Heart left ventricle (tissue), 16 donors: ENCODE measurements at places on chromosomes 11 and 22. TPM values are rescaled to one million over a fixed set of nuclear protein-coding genes. Genes with fewer than 3 reads are reported as not detected.

The RTN4R gene
- total RNA-seq: 2.4 TPM

The TRPM5 gene
- total RNA-seq: not detected

The SEC14L6 gene
- total RNA-seq: not detected

The OR6A2 gene
- not detected for total RNA-seq

The KCNA4 gene
- total RNA-seq: 7.1 TPM

The OR5D13 gene
- not detected for total RNA-seq

The MS4A6E gene
- not detected for total RNA-seq

The SCN3B gene
- 3.8 TPM for total RNA-seq

GRCh38 chr11:128835741-128836430 is 31.2 kb downstream of the KCNJ1 start:
- H3K27ac ChIP-seq: peak overlapping the region; percentile 56
- no peak overlapping the region for H3K4me3 ChIP-seq
- no peaks in the 10 kb centered on the region for H3K36me3 ChIP-seq
- no peaks in the 10 kb centered on the region for H3K27me3 ChIP-seq
- peaks cover 19% of the 10 kb centered on the region for H3K4me1 ChIP-seq

DNA sequence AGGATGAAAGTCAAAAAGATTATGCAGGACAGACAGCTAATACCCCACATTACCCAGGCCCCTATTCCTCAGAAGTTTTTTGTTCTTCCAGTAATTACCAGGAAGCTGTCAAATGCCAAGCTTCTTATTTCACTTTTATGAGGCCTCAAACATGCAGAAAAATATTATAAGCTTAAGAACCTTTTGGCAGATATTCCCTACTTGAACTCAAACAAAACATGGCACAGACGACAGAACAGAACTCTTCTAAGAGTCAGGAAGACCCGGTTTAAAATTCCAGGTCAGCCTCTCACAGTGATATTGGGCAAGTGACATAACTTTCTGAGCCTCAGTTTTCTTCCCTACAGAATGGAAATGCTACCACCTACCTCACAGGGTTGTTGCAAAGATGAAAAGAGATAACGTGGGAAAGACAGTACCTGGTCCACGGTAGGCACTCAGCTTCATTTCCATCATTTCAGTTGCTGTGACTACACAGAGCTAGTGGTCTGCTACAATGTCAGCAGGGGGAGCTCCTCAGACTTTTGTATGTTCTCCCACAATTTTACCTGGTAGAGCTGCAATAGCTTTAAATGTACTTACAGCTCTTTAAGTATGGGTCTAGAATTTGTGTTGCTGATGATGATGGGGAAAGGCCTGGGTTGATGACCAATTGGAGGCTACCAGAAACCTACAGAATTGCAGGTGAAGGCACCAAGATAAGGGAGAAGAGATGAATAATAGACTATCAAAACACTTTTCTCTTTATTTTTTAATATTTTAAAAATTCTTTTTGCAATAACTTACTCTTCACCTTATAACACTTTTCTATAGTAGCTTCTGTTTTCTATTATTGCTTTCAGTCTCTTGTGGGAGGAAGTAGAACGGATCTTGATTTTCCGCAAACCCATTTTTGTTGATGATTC is 98.3 kb upstream of the CHRM4 start:
- H3K4me3 ChIP-seq: no peak overlapping the region
- H3K4me1 ChIP-seq: peaks cover 16% of the 10 kb centered on the region
- H3K27me3 ChIP-seq: no peaks in the 10 kb centered on the region
- no peak overlapping the region for H3K27ac ChIP-seq

DNA sequence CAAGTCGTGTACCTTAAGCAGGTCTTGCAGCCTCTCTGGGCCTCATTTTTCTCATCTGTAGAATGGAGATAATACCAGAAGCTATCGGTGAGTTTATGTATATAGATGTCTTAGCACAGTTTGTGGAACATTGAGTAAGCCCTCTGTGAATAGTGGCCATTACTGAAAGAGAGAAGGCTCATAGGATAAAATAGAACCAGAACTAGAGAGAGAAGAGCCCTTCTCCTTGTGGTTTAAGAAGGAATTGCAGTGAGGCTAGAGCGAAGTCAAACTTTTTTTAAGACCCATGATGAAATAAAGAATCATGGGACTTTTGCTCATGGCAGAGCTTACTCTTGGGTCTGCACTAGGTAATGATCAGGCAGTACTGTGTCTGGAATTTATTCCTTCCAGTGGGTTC is 137.1 kb downstream of the TRIM44 start:
- no peaks in the 10 kb centered on the region for H3K4me1 ChIP-seq
- no peak overlapping the region for H3K4me3 ChIP-seq
- no peaks in the 10 kb centered on the region for H3K27me3 ChIP-seq
- H3K36me3 ChIP-seq: no peaks in the 10 kb centered on the region

GRCh38 chr22:31749636-31750364 is at the start of gene PRR14L:
TSS of gene PRR14L (minus strand) at chr22:31750132. CDS start at chr22:31738860, 11,272 bp downstream.
- H3K4me1 ChIP-seq: peaks cover 47% of the 10 kb centered on the region
- DNase-seq: peak; percentile 99
- H3K27ac ChIP-seq: peak within 1 kb of the TSS; percentile 85
- no peaks in the 10 kb centered on the region for H3K36me3 ChIP-seq
- H3K4me3 ChIP-seq: peak within 1 kb of the TSS; percentile 91

- no peak overlapping the region for H3K4me3 ChIP-seq
- H3K36me3 ChIP-seq: no peaks in the 10 kb centered on the region
- DNase-seq: no peak
- H3K27me3 ChIP-seq: peaks cover 44% of the 10 kb centered on the region
Measured at GRCh38 chr11:1122664-1123002, 35.1 kb upstream of the MUC5AC start.

- H3K4me1 ChIP-seq: no peaks in the 10 kb centered on the region
- H3K4me3 ChIP-seq: peak overlapping the region; percentile 63
- DNase-seq: peak; percentile 97
- H3K27me3 ChIP-seq: no peaks in the 10 kb centered on the region
- no peaks in the 10 kb centered on the region for H3K36me3 ChIP-seq
Measured at GRCh38 chr11:73982990-73983740, 522 bp upstream of the UCP2 start.

GRCh38 chr11:2265396-2265795 is 5.0 kb downstream of the ASCL2 start:
- no peak for DNase-seq
- no peak overlapping the region for H3K4me3 ChIP-seq
- no peaks in the 10 kb centered on the region for H3K36me3 ChIP-seq
- H3K27me3 ChIP-seq: peaks cover 50% of the 10 kb centered on the region

GRCh38 chr11:1856306-1857005 is 3.6 kb downstream of the LSP1 start:
- H3K4me3 ChIP-seq: no peak overlapping the region
- H3K27me3 ChIP-seq: no peaks in the 10 kb centered on the region
- H3K4me1 ChIP-seq: no peaks in the 10 kb centered on the region
- H3K27ac ChIP-seq: no peak overlapping the region
- no peaks in the 10 kb centered on the region for H3K36me3 ChIP-seq

DNA sequence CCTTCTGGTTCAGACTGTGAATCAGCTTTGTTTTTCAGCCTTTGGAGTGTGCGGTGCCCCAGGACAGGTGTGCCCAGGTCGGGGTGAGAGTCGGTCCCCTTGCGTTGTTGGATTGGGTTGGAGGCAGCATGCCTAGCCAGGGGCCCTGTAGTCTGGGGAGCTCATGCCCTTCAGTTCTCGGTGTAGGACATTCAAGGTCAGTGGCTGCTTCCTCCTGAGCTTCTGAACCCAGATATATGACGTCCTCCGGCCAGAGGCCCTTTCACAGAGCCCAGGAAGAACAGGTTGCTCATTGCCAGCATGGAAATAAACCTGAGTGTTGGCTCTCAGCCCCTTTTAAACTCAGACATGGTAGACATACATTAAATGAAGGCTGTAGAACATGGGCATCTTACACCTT is 2.7 kb downstream of the CSRP3 start:
- peak; percentile 35 for DNase-seq
- no peaks in the 10 kb centered on the region for H3K27me3 ChIP-seq
- H3K4me1 ChIP-seq: peaks cover 10% of the 10 kb centered on the region
- no peaks in the 10 kb centered on the region for H3K36me3 ChIP-seq
- H3K4me3 ChIP-seq: peak overlapping the region; percentile 66

- no peak for DNase-seq
- no peaks in the 10 kb centered on the region for H3K36me3 ChIP-seq
- no peak overlapping the region for H3K4me3 ChIP-seq
- H3K4me1 ChIP-seq: no peaks in the 10 kb centered on the region
- H3K27me3 ChIP-seq: no peaks in the 10 kb centered on the region
Measured at GRCh38 chr11:3184732-3185347, 19.7 kb upstream of the OSBPL5 start.

- peaks cover 6% of the 10 kb centered on the region for H3K4me1 ChIP-seq
- peak overlapping the region; percentile 30 for H3K27ac ChIP-seq
- peak overlapping the region; percentile 37 for H3K4me3 ChIP-seq
- H3K27me3 ChIP-seq: no peaks in the 10 kb centered on the region
Measured at GRCh38 chr11:1853376-1854131, 670 bp downstream of the LSP1 start.

DNA sequence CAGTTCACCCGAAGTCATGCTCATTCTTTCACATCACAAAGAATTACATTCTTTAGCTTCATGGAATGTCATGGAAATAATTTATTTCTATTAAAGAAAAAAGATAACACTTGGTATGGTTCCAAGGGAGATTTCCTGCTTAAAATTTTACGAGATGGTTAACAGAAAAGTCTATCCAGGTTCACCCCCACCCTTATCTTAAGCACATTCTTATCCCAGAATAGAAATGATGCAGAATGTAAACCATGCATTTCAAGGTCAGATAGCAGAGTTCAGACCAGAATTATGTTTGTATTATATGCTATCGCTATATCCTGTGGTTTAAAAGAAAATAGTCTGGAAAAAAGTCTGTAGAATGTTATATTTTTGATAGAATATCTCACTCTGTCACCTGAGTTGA is 58.7 kb downstream of the GAS2 start:
- no peaks in the 10 kb centered on the region for H3K27me3 ChIP-seq
- H3K4me3 ChIP-seq: no peak overlapping the region
- no peak for DNase-seq
- no peaks in the 10 kb centered on the region for H3K4me1 ChIP-seq

DNA sequence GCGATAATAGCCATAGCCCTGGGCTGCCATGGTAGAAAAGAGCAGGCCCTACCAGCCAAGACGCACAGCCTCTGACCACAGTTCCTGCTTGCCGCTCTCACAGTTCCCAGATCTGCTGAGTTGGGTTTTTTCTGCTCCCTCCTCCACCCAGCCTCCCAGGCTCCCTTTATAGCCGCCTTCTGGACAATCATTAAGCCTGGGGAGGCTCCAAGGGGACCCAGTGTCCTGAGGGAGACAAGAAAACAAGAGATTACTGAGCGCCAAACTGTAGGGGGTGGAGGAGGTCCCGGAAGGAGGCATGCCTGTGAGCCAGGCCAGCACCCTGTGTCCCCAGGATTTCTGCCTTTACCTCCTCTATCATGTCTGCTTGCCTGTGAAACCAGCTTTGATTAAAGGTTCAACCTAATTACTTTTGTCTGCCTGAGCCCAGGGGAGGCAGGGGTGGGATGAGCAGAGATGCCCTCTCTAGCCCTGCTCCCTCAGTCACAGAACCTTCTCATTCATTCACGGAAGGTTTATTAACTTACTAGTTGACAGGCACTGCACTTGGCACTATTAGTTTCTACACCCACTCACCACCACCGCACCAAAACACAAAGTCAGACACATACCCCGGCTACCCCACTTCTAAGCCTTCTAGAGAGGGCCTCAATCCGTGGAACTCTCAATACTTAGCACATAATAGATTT is 1.2 kb downstream of the SLC37A4 start:
- H3K27me3 ChIP-seq: no peaks in the 10 kb centered on the region
- H3K27ac ChIP-seq: peak overlapping the region; percentile 80
- H3K36me3 ChIP-seq: peaks cover 19% of the 10 kb centered on the region
- no peak for DNase-seq

DNA sequence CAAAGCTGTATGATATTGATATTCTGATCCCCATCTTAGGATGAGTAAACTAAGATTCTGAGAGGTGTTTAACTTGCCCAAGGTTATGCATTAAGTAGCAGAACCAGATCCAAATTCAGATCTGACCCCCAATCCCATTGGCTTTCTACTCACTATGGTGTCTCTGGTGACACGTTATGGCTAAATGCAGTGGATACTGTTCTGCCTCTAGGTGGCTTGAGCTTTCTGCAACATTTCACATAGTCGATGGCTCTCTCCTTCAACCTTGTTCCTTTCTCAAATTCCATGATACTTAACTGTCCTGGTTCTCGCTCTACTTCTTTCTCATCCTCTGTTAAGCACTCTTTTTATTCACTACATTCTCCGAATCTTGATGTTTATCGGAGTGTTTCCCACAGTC is 9.4 kb downstream of the C11orf97 start:
- H3K4me3 ChIP-seq: no peak overlapping the region
- H3K27me3 ChIP-seq: no peaks in the 10 kb centered on the region
- no peak for DNase-seq
- no peaks in the 10 kb centered on the region for H3K4me1 ChIP-seq
- H3K36me3 ChIP-seq: no peaks in the 10 kb centered on the region

GRCh38 chr11:101442171-101442570 is 141.6 kb downstream of the TRPC6 start:
- H3K4me3 ChIP-seq: no peak overlapping the region
- DNase-seq: no peak
- peaks cover 30% of the 10 kb centered on the region for H3K4me1 ChIP-seq
- H3K36me3 ChIP-seq: no peaks in the 10 kb centered on the region

GRCh38 chr11:64851831-64852351 is 7.4 kb upstream of the CDC42BPG start:
- peaks cover 90% of the 10 kb centered on the region for H3K4me1 ChIP-seq
- H3K27ac ChIP-seq: peak overlapping the region; percentile 84
- H3K4me3 ChIP-seq: no peak overlapping the region
- no peaks in the 10 kb centered on the region for H3K27me3 ChIP-seq
- peaks cover 14% of the 10 kb centered on the region for H3K36me3 ChIP-seq

DNA sequence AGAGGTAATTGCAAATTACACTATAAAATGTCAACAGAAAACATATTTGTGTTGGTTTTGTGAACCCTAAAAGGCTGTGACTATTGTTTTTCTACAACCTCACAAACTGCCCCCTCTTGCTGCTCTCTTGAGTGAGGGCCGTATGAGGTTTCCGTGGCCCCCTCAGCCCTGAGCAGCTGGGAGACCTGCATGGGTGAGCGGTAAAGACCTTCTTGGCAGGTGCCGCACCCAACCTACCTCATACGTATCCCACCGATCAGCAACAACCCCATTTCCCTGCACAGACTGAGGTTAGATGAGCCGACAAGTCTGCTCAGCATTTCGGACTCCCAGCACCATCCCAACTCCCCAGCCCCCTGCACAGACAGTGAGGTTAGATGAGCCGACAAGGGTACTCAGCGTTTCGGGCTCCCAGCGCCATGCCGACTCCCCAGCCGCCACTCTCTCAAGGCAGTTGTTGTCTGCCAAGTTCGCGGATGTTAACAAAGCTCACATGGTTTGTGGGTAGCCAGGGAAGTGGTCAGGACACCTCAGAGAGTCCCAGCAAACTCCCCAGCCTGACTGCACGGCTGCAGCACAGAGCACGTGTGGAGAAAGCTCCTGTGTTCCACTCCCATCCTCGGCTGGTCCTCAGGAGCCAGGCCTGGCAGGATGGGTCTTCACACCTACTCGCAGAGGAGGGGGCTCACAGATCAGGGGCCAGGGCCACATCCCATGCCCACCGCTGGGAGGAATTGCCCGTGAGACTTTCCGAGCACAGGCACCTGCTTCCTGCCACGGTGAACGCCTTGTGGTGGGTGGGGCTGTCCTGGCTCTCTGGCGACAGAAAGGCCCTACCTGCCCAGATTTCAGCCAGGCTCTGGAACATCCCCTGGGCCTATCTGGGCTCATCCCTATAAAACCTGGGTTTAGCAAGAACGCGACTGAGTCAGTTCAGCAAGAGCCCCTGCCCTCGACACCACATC is 502.9 kb downstream of the BRD1 start:
- no peaks in the 10 kb centered on the region for H3K4me1 ChIP-seq
- DNase-seq: no peak
- no peak overlapping the region for H3K4me3 ChIP-seq
- H3K27me3 ChIP-seq: peaks cover 19% of the 10 kb centered on the region
- H3K36me3 ChIP-seq: no peaks in the 10 kb centered on the region
